ENCODE measurements at places on chromosomes 11 and 22. TPM values are rescaled to one million over a fixed set of nuclear protein-coding genes. Genes with fewer than 3 reads are reported as not detected.

Gene PHETA2
- total RNA-seq: 2.3 TPM

DNA sequence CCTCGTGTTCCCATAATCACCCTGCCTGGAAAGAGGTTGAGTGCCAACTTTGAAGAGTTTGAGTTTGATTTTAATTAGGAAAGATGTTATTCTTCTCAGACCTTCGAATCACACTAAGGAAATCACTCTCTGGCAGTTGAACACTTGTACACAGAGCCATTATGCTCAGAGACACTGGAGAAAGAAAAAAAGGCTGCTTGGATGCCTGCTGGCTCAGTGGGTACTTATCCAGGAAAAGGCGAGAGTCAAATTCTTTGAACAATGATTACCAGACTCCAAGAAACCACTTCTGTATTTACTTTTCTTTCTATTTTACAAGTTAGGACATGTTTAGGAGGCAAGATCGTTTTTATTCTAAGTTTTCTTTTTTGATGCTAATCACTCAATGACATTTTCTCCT is 438.5 kb upstream of the FAT3 start:
- DNase-seq: no peak

Gene SLC22A8
- not detected for total RNA-seq

DNA sequence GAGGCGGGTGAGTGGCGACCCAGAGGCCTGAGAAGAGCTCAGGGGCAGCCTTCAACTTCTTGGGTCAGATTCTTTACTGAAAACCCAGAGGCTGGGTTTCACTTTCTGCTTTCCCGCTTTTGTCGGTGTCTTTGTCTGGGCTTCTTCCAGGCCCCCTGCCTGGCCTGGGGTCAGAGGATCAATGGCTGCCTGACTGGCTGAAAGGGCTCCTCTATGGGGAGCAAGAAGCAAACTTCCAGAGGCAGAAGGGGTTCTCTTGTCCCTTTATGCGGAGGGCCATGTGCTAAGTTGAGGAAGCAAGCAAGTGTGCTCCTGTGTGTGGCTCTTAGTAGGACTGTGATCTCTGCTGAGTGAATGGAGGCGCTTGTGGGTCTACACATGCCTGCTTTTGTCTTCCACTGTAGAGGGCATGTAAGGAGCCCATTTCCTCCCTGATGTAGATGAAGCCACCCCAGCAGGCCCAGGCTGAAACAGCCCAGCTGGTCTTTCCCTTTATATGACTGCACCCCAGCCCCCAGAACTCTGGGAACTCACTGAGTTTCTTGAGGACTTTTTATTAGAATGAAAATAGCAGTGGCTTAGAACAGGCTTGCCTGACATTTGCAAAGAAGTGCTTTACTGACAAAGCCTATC is 1.0 kb upstream of the PKNOX2 start:
- no peak for DNase-seq

Gene KCNQ1
- 9.1 TPM for total RNA-seq

Gene PAMR1
- not detected for total RNA-seq

DNA sequence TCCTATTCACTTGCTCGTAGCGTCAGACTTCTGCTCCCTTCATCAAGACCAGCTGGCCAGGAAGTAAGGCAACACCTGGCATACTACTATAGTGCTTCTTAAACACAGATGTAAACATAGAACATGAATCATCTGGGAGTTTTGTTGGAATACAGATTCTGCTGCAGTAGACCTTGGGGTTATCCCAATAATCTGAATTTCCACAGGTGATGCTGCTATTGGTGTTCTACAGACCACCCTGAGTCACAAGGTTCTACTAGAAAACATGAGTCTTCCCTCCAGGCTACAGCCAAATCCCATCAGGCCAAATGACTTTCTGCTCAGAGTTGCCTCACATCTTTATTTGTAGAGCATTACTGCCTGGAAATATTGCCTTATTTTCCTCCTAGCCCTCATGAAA is 175.2 kb downstream of the NELL1 start:
- DNase-seq: no peak

GRCh38 chr22:46388647-46389046 is 53.1 kb downstream of the TRMU start:
- DNase-seq: no peak

DNA sequence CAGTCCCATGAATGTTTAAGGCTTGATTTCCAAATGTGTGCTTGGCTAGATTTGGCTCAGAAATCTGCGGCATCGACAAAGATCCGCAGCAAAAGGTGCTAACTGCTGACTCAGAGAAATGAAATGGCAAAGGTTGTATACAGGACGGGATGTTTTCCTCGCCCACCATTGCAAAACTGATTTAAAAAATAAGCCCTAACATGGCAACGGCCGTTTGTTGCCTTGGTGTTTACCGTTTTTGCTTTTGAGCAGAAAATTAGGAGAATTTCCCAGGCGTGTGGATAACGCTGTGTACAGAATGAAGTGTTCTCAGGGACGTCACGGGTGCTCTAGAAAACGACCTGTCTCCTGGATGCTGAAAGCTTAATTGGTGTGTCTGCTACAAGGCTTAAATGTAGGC is 70.2 kb downstream of the ARHGAP8 start:
- no peak for DNase-seq

Gene TUBA8
- 2.6 TPM for total RNA-seq

Measured in activated CD4-positive, alpha-beta T cell treated with anti-CD3 and anti-CD28 coated beads for 36 hours (primary cell).